ENCODE measurements at places on chromosomes 3 and 15.

DNA sequence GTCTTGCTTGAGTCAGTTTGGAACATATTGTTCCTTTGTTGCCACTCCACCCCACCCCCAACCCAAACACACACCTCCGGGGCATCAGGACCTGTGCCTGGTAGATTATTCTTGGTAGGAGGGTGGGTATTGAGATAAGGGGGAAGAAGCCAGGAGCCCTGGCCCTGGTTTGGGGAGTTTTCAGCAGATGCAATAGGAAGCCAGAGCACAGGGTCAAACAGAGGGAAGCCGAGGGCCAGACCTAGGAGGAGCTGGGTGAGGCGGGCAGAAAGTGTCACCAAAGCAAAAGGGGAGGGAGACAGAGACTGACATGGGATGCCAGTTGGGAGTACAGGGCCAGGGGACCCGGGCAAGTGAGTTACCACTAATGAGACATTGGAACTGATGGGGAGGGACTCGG is 163.1 kb downstream of the RPLP1 start:
- DNase-seq, result no peak

DNA sequence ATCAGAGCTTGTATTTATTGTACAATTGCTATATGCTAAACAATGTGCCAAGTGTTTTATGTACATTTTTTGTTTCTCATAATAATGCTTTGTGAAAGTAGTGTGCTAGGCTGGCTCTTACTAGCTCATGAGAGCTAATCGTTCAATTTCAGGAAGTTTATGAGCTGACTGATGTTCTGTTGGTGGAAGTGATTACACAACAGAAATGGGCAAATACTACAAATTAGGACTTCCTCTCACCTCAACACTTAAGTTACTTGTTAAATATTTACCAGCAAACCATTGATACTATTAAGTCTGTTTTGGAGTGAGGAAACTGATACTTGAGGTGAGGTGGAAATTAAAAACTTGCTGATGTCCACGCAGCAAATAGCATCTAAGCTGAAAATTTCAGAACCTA is 32.3 kb downstream of the SLC9C1 start:
- no peak for DNase-seq

GRCh38 chr3:187618722-187619121 is 51.5 kb downstream of the SST start:
- no peak for DNase-seq

DNA sequence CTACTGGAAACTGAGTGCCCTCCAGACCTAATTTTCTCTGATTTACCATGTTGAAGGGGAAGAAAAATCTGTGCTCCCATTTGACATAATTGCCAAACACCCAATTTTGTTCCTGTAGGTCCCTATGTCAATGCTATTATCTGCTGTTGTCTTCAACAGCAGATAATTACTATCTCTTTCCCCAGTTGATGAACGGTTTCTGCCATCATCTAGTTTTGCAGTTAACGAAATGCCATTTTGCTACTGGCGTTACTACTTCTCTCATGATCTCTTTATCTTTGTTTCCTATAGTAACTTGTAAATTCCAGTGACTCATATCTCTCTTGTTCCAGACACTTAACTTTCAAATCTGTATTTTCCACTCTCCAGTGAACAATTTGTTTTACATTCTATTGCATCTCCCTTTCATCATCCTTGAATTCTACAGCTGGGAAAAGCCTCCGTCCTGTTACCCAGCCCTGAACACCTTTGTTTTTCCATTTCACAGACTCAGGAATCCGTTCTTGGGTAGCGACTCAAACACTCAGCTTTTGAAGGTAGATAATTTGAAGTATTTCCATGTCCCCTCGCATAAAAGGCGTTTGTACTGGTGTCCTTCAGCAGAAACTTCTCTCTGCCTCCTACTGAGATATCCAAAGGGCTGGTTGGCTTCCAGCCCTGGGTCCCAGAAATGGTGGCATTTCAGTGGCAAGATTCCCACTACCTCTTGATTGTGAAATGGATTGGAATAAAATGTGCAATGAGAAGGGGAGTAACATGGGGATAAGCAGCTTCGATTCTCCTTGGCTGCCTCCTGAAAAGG is 111.7 kb downstream of the FOXB1 start:
- no peak for DNase-seq

GRCh38 chr3:81249540-81250029 is 511.9 kb downstream of the GBE1 start:
- no peak for DNase-seq

- no peak for DNase-seq
These were observed 12.7 kb upstream of the CILP start for GRCh38 chr15:65223996-65224395.

DNA sequence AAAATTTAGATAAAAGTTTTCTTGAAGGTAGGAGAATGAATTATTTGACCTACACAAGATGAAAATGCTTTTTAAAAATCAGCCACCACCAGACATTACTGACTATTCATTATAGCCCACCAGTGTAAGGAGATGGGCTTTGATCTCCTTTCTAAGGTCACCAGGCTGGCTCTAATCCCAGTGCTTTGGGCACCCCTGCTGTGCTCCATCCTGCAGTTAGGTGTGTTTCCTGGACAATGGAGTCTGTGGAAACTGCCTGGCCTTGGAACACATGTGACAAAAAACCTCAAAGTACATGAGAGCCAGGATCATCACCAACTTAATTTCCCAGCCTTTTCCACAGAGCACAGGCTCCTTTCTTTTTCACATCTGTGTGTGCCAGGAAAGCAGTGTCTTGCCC is 260.9 kb downstream of the CHST2 start:
- no peak for DNase-seq

DNA sequence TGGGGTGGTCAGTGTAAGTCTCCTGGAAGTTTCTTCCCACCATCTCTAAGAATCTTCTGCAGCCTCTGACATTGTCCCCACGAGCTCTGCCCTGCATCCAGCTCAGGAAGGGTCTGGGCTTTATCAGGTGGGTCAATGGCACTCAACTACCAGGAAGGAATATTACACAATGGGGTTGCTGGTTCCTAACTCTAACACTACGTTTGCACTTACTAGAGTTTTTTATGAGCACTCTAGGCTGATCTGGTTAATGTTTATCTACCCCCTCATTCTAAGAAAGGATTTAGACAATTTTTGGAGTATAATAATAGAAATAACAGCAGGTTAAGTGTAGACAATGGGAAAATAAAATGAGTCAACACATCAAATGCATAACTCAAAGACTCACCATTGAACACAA is 411.1 kb upstream of the RGMA start:
- DNase-seq, result no peak

DNA sequence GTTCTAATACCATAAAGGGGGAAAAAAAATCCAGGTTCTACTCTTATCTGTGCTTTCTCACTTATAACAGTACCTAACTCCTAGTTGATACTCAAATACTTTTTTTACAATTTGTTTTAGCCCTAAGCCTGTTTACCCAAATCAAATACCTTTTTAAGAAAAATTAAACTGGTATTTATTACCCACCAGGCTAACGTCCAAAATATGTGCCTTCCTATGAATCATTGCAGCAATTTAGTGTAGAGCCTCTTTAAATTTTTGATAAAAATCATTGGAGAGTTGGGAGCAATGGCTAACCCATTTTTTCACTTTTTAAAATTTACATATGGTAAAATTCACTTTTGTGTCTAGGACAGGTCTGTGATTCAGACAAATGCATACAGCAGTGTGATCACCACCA is 27.9 kb downstream of the FILIP1L start:
- no peak for DNase-seq

DNA sequence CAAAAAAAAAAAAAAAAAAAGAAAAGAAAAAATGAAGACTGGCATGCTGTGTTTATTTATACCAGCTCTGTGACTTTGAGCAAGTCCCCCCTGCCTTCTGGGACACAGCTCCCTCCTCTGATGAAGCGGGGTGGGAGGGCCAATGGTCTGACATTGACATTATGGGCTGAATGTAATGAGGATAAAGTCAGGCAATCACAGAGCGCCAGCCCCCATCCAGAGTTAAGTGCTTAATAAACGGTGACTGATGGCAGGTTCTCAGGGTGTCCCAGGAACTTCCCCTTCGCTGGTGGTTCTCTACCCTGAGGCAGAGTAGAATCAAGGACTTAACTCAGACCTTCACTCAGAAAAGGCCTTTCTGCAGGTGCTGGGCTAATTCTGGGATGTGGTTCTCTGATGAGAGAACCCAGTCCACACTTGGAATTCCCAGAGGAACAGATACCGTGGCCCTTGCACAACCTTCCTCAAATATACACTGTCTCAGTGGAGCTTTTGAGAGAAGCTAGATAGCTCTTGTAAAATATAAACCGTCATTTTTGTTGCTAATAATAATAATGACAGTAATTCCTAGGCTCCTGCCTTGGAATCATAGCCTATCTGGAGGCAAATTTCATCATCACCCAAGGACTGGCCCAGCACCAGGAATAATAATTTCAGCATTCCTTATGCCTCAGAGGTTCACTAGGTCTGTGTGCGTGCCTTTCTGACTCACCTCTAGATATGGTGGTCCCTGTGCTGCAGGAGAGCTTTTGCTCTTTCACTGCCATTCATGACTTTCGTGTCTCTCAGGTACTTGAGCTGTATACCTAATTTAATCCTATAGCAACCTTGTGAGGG is 115.8 kb downstream of the RPLP1 start:
- DNase-seq, result no peak

- no peak for DNase-seq
These were observed 30.2 kb downstream of the TTBK2 start for GRCh38 chr15:42890161-42890913.

DNA sequence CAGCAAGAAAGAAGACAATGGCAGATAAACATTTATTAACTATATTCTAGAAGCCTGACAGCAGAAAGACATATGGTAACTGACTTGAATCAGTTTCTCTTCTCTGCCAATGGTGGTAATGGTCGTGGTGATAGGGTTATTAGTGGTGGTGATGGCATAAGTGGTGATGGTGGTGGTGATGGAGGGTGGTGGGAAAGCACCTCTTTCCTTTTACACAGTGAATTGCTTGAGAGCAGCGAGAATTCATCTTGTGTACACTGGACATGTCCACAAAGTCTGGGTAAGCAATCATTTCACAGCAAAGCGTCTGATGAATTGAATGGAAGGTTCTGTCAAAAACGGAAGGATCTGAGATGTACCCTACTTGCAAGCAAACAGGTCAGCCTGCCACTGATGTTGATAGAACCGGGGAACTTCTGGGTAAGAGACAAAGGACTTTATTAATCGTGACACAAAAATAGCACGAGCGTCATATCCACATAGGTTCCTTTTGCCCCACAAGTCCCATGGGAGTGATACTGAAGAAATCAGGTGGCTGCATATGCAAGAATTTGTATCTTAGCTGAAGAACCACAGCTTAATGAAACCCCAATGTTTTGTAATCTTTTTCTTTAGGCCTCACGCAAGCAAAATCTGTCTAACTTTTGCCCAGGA is 23.5 kb upstream of the TBC1D5 start:
- DNase-seq, result no peak

DNA sequence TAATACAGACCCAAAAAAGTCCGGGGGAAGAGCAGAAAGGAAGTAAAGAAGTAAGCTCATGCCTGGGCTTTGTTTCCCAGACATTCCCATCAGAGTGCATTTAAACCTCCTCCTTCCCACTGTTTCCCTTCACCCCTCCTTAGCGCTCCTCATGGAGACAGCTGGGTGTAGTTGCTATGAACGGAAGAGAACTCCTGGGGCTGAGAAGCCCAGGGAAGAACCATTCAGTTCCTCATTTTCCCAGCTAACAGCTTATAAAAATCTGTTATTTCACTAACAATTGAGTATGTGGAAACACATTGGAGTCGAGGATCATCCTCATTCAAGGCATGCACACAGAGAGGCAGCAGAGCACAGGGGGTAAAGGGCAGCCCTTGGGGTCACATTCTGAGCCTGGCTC is 299.3 kb downstream of the SHQ1 start:
- no peak for DNase-seq

DNA sequence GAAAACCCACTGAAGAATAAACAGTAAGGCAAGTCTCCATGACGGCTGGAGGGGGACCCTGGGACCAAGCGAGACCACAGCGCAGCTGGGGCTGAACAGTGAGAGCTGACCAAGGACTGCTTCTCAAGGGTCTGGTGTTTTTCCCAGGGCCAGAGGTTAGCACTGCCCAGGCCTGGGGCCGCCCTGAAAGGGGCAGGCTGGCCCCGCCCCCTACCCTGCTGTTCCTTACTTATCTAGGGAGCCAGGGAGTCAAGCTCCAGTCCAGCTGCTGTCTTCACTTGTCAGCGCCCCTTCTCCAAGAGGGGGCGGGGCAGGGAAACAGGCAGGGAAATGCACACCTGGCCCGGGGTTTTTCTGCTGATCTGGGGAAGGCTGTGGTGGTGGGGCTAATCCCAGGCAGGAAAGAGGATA is 51.6 kb upstream of the HACD2 start:
- no peak for DNase-seq

DNA sequence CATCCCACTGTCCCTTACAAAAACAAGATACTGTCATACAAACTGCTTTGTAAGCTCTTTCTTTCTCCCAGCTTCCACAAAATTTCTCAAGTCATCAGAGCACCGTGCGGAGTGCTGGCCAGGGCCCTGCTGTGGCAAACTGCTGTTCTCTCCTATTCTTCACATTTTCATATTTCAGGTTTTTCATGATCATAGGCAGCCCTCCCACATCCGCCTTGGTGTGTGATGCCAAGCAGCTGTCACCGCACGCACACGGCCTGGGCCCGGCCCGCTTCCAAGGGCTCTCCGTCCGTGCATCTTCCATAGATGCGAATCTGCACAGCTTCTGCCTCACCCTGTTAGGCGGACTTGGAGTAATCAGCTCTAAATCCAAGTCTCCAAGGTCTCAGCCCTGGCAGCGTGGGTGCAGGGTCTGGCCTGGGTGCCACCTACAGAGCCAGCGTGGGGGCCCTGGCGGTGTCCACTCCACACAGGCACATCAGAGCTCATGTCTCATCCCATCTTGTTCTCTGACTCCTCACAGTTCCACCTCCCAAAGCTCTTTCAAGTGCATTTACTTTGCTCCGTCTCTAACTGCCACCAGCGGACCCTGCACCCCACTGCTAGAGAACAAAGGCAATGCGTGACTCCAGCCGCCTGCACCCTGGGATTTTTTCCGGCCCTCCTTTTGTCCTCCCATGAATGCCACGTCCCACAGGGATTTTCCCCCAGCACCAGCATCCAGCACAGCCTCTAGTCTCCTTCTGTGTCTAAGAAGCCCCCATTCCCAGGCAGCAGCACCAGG is 27.2 kb downstream of the CYFIP1 start:
- DNase-seq, result no peak

All from stimulated activated CD4-positive, alpha-beta T cell treated with anti-CD3 and anti-CD28 coated beads, Interleukin-4, amount 100 ng/mL, for 24 hours (primary cell).